Upper lobe of left lung (tissue), 6 donors: ENCODE measurements at places on chromosomes 5 and 9. TPM values are rescaled to one million over a fixed set of nuclear protein-coding genes. Genes with fewer than 3 reads are reported as not detected.

DNA sequence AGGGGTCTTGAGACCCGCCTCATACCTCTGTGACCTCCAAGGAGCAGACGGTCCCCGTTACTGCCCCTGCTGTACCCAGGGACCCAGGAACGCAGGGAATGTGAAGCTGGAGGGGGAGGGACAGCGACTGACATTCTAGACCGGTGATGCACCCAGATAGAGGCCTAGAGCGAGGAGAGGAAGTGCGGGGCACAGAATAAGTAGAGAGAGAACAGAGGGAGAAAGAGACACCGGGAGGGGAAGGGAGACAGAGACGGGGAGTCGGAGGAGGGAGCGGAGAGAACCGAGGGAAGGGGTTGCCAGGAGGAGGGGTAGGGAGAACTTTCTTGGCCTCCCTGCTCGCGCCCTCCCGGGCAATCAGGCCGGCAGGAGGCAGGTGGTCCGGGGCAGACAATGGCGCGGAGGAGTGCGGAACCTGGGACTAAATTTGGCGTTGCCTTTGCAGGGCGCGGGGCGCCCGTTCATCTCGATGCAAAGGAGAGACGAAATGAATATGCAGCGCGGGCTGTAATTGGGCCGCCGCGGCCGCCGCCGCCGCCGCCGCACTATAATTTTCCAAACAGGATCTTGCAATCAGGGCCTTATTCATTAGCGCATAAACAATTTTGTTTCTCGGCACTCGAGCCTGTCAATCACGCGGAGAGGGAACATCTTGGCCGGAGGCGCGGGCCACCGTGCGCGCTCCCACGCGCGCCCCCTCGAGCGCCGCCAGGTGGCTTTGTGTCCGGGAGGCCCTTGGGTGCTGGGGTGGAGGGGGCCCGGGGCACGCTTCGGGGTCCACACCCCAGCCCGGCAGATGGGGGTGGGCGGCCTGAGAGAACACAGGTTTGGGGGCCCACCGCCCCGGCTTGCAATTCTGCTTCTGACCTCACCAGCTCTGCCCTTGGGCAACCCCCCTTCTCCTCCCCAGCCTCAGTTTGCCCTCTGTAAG, 33.0 kb downstream of the NDUFA8 start:
- no peak for DNase-seq

Gene LMX1B
- 0.14 TPM for total RNA-seq

- peak; percentile 14 for DNase-seq
Observed at GRCh38 chr5:134138416-134139376, 24.2 kb downstream of the TCF7 start.

GRCh38 chr9:109107402-109108240, 12.1 kb downstream of the TMEM245 start:
- DNase-seq: no peak

DNA sequence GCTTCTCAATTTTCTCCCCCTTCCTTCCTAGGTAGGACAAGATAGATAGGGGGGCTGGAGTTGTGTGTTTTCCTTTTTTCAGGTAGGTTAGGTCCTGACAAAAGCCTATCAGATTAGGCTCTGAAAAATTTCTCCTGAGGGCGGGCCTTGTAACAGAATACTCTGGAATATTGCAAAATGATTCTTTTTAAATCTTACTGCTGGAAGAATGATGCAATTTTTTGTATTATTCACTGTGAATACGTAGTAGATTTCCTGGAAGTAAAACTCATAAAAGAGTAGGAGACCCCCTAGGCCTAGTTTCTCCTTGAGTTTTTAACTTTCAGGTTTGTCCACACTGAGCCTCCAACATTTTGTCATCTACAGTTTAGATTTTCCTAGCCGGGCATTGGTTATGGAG, 1701.8 kb downstream of the EFNA5 start:
- DNase-seq: no peak

DNA sequence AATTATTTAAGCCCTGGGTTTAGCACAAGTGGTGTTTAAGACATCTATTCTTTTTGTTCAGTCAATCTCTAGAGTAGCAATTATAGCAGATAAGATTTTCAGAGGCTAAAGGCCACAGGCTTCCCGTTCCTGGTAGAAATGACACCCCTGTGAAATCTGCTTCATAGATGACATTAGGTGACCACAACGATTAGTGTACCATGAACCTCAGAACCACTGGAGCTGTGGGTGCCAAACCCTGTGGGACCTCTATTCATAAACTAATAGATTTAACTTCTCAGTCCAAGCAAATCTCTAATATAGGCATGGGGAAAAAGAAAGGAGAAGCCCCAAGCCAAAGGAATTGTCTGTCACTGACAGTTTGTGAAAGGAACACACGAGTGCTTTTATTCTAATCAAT, 207.4 kb downstream of the ARRDC3 start:
- DNase-seq: no peak

Gene LPAR1
- 14.1 TPM for total RNA-seq

DNA sequence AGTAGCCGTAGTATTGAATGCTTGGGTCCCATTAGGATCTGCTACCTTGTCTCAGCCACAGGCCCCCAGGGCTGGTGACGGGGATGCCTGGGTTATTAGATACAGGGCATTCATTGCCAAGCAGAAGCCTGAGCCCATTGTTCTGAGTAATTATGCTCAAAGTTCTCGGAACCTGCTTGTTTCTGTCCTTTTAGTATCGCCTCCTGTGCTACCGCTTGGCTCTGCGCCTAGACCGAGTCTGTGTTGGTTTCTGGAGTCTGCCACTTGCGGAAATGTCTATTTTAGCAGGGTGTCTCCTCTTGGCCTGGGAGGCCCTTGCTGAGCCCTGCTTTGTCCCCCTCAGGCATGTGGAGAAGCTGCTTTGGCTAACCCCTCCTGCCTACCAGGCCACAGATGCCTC, 506.1 kb downstream of the BNC2 start:
- DNase-seq: no peak

DNA sequence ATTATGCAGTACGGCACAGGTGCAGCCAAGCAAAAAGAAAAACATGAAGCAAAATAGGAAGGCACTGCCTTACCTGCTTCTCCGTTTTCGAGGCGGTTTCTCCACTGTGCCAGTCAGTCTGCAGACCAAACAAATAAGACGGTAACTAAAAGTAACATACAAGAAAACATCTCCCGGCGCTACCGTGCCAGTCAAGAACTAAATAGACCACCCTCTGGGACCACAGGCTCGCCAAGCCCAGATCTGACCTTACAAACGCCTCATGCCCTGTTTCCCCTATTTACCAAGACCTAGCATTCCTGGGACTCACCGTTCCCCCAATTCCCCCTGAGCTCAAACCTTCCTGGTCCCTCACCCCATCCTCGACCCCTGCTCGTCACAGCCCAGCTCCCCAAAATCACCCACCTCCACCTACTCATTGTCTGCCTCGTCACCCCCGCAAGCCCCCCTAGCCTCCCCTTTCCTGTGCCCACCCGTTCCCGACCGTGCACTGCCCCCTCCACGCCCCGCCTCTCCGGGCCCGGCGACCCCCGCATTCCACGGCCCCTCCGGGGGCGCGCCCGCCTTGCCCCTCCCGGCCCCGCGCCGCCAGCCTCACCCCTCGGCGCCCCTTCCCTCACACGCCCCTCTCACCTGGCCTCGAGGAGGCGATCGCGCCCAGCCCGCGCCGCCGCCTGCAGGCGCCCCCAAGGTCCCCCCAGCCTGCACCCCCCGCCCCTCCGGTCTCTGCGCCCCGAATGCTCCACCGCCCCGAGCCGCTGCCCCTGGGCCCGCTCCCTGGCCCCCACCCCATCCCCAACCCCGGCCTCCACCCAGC, 560 bp downstream of the SCAI start:
- DNase-seq: no peak

- DNase-seq: peak; percentile 91
Observed at GRCh38 chr9:137077010-137077747, at the start of gene UAP1L1. Gene UAP1L1, plus strand, starts transcription at chr9:137077517. Its CDS starts 16 bp downstream, at chr9:137077533.

DNA sequence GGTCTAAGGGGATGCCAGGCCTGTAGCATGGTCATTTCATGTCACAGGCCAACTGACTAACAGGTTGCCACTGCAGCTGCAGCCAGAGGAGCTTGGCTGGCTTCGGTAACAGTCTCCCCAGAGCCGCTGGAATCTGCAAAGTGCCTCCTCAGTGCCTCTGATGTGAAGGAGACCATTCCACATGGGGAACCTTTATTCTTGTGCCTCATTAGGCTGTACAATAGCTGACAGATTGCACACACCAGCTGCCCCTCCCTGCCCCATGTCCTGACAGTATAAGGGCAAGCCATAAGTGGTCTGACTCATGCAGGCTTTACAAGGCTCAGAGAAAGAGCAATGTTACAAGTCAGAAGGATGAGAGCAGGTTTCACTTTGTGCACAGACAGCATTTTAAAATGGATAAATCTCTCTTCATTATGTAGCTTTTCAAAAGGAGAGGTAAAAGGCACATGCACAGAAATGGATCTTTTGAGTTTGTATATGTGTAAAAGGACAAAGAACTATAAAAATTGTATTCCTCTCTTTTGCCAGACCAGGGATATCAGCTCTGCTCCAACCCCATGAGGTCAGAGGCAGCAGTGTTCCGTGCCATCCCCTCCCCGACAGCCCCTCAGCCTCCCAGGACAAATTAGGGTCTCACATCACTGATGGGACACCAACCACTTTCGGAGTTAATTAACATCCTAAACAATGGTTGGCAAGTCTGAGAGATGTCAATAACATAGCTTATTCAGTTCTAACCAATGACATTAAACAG, 467.8 kb downstream of the TMEM232 start:
- DNase-seq: no peak

GRCh38 chr5:58670582-58670981, 87.7 kb downstream of the RAB3C start:
- no peak for DNase-seq

- no peak for DNase-seq
Observed at GRCh38 chr5:23648656-23649055, 141.2 kb downstream of the PRDM9 start.

DNA sequence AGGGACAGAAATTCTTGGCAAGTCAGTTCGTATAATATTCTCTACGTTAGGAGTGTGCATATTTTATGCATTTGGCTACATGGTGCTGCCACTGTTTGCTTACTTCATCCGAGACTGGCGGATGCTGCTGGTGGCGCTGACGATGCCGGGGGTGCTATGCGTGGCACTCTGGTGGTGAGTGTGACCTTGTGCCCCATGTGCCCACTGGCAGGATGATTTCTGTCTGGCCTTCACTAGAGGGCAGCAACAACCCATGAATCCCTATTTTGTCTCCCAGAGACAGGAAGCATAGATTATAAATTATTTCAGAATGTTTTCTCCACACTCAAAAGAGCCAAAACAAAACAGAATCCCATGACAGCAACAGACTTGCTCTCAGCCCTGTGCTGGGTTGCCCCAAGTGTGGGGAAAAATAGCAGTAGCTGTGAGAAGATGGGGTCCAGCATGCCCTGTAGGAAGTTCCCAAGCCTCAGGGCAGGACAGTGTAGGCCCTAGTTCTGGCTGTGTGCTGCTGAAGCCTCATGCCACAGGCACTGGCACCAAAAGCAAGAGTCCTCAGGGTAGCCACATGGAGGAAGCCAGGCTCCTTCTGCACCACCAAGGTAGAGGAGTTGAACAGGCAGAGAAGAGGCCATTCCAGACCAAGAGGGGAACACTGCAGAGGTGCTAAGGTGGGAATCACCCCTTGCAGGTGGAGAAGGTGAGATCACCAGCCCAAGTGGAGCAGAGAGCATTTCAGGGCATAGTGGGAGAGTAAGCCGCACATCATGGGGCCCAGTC, 16.0 kb downstream of the SLC22A5 start:
- peak; percentile 57 for DNase-seq

DNA sequence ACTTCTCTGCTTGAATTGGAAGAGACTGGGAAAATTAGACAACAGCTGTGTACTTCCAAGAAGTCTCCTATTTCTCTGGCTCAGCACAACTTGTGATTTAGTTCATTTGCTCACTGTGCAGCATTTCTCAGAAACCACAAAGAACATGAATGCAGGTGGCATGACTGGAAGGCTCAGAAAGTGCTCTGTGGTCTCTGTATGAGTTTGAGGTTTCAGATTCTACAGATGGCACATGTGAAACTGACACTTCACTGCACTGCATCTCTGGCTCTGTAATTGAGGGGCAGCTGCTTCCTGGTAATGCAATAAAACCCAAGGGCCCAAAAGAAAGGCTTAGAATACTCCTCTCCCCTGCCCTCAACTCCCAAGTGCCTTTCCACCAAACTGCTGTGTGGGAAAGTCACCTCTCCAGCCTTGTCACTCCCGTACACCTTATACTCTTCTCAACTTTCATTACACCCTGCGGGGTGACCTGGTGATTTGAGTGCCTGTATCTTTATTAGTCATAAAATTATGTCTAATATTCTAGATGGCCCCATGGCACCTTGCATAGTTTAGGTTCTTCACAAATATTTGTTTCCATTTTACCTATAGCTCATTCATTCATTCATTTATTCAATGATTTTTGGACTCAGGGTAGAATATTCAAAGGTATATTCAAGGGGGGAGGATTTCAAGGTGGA, 82.5 kb downstream of the ESM1 start:
- DNase-seq: no peak

- DNase-seq: no peak
Observed at GRCh38 chr9:118529624-118530214, 825.5 kb downstream of the TLR4 start.

DNA sequence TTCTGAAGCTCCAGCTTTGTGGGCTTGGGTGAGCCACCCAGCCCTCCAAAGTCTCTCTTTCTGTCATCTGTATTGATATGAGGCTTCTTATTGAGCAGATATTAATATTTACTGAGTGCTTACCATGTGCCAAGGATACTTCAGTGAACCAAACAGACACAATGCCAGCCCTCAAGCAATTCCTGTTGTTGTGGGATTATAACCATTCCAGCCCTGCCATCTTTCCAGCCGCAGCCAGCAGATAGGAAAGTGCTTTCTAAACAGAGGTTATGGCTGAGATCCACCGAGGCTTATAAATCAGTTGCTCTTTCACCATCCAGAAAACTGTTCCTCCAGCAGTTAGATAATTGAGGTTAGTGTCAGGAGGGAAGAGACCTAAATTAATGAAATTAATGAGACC, 137.7 kb upstream of the ALDH1B1 start:
- DNase-seq: no peak

Gene SMIM15
- 51.1 TPM for total RNA-seq

Gene S1PR3
- 4.8 TPM for total RNA-seq

DNA sequence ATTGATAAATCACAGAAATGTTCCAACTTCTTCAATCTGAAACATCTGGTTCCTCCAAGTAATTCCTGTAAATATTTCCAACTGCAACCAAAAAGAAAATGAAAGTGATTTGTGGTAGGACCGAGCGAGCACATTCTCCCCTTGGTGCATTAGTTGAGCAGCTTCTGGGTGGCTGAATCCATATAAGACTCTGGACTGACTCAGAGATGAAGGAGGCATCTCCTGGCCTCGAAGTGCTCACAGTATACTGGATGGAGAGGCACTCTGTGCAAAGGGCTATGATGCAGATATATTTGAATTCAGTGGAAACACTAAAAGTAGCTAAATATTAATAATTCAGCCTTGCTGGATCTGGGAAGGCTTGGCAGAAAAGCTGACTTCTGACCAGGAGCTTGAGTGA, 265.0 kb downstream of the MARCHF11 start:
- no peak for DNase-seq

Gene SPINK4
- total RNA-seq: not detected

Gene RIC1
- total RNA-seq: 21.7 TPM

Gene ARHGEF28
- total RNA-seq: 18.6 TPM

Gene TMEM232
- 8.7 TPM for total RNA-seq

- no peak for DNase-seq
Observed at GRCh38 chr9:112112941-112113681, 62.0 kb downstream of the SUSD1 start.
